Muscle of leg (tissue), 16 donors: ENCODE measurements at places on chromosomes 1 and 21. TPM values are rescaled to one million over a fixed set of nuclear protein-coding genes. Genes with fewer than 3 reads are reported as not detected.
A peak's percentile ranks its signal among the peaks of the same experiment; 100 is the strongest.

Gene GJA4
- total RNA-seq, result 31.4 TPM

DNA sequence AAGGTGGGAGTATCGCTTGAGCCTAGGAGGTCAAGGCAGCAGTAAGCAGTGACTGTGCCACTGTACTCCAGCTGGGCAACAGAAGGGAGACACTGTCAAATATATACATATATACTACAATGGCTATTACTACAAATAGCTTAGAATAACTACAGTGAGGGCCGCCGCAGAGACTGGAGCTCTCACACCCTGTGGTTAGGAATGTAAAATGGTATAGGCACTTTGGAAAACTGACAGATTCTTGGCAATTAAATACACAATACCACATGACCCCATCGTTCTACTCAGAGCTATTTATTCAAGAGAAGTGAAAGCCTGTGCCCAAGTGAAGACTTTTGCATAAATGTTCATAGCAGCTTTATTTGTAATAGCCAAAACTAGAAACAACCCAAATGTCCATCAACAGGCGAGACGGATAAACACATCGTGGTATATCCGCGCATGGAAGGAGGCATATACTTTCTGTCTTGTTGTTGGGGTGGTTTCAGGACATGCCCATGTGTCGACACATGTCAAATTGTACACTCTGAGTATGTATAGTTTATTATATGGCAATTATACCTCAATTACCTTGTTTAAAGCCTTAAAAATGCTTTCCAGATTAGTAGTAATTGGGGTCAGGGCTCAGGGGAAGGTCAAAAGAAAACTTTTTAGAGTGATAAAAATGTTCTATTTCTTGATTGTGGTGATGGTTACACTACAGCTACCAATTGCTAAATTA, 123.4 kb downstream of the RIPK4 start:
- DNase-seq, result no peak
- H3K36me3 ChIP-seq, result no peaks in the 10 kb centered on the region
- H3K27ac ChIP-seq, result no peak overlapping the region
- no peak overlapping the region for H3K4me3 ChIP-seq

Gene DIO1
- total RNA-seq, result not detected

Gene CD160
- 0.09 TPM for total RNA-seq

GRCh38 chr1:27517301-27517700, 27.3 kb upstream of the WASF2 start:
- peak; percentile 17 for DNase-seq
- H3K27ac ChIP-seq, result no peak overlapping the region
- no peaks in the 10 kb centered on the region for H3K27me3 ChIP-seq
- H3K4me3 ChIP-seq, result no peak overlapping the region
- no peaks in the 10 kb centered on the region for H3K36me3 ChIP-seq

- peak; percentile 68 for DNase-seq
- peak overlapping the region; percentile 94 for H3K27ac ChIP-seq
- peaks cover 6% of the 10 kb centered on the region for H3K36me3 ChIP-seq
- H3K4me1 ChIP-seq, result peaks cover 18% of the 10 kb centered on the region
These were observed 10.5 kb downstream of the ATP5IF1 start for GRCh38 chr1:28246427-28246832.
